ENCODE measurements at places on chromosomes 16 and 17.

DNA sequence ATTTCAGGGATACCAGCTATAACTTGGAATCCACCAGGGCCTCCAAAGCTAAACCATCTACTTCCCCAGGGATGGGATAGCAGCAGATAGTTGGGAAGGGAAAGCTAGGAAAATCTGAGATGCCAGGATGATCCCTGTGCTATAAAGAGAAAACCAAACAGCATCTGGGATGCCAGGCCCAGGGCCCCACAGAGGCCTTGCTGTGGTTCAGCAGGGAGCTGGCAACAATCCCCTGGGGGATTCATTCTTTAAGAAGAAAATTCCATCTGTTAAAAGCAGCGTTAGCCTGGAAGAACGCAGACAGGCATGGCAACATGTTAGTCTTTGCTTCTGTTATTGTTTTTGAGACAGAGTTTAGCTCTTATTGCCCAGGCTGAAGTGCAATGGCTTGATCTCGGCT, 16.6 kb downstream of the MYO18A start:
- no peak for DNase-seq

DNA sequence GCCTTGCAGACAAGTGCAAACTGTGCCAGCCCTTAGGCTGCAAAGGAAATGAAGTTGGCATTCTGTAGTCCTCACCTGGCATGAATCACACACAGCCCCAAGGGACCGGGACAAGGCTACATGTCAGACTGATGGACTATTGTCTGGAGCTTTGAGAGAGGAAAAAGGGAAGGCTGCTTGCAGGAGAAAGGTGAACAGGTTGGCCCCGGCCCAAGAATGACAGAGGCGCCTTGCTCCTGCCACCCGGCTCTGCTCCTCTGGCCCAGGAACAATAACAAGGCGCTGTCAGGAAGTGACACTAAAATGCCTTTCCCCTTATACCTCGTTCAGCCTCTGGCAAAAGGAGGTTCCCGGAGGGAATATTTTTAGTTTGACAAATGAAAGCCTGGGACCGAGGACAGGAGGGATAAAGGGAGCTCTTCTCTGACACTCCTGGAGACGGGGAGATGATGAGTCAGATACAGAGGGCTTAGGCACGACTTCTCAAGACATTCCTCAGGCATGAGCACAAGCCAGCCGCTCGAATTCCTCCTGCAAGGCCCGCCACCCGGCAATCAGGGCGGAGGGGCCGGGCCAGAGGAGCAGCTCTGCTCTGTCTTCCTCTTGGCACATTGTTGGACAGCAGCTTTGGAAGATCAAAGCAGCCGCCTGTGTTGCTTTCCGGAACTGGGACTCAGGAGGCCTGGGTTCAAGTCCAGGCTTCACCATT, 105.8 kb downstream of the NOG start:
- DNase-seq = no peak

DNA sequence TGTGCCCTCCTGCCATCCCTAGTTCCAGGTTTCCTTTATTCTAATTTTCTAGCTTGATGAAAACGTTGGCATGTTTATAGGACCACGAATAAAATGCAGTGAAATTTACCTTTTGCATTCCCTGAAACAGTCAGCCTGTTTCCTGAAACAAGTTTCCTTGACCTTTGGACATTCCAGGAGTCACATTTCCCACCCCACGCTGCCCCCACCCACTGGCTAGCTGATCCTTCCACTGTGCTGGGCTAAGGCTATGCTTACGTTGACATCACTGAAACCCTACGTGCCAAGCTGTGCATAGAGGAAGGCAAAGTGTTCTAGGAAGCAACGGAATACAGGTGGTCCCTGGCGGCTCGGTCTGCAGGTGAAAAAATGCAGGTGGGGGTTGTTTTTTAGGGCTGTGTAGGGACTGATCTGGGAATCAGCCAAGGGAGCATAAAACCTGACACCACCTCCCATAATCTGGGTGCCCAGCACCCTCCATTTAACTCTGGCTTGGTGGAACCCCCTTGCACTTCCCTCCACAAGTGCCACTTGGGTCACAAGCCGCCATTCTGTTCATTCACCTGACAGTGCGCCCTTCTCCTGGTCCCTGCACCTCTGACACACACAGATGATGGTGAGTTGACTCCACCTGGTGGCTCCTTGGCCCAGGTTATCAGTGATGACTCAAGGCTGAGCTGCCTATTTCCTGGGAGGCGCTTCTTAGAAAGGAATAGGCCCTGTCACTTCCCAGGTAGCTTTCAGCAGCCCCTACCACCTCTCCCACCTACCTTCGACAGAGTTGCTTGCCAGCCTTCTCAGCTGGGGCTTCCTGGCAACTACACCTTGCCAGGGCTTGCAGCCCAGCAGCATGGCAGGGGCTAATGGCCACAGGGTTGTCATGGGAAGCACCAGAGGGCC, 83.7 kb downstream of the N4BP1 start:
- no peak for DNase-seq

- no peak for DNase-seq
Measured at GRCh38 chr17:56838687-56839086, 4.7 kb downstream of the DGKE start.

- no peak for DNase-seq
Measured at GRCh38 chr16:17780181-17780580, 309.4 kb upstream of the XYLT1 start.

Measured in T-helper 9 cell (primary cell).